Epithelial cell of esophagus (primary cell): ENCODE measurements at places on chromosomes 11 and 22.

- no peak for DNase-seq
Observed at GRCh38 chr11:133659538-133660201, 127.4 kb upstream of the OPCML start.

GRCh38 chr22:50341977-50342650, 1.0 kb upstream of the PPP6R2 start:
- peak; percentile 84 for DNase-seq

DNA sequence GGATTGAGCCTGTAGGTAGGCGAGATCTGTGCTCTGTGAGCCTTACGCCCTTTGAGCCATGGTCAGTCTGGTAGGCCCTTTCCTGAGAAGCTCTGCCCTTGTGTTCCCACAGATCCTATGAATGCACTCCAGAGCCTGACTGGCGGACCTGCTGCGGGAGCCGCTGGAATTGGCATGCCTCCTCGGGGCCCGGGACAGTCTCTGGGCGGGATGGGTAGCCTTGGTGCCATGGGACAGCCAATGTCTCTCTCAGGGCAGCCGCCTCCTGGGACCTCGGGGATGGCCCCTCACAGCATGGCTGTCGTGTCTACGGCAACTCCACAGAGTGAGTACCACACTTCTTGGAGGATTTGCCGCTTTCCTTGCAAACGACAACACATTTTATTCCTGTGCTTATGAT, 47.4 kb downstream of the MED15 start:
- DNase-seq, result no peak

GRCh38 chr11:77207618-77208313, 79.7 kb downstream of the MYO7A start:
- DNase-seq, result no peak

DNA sequence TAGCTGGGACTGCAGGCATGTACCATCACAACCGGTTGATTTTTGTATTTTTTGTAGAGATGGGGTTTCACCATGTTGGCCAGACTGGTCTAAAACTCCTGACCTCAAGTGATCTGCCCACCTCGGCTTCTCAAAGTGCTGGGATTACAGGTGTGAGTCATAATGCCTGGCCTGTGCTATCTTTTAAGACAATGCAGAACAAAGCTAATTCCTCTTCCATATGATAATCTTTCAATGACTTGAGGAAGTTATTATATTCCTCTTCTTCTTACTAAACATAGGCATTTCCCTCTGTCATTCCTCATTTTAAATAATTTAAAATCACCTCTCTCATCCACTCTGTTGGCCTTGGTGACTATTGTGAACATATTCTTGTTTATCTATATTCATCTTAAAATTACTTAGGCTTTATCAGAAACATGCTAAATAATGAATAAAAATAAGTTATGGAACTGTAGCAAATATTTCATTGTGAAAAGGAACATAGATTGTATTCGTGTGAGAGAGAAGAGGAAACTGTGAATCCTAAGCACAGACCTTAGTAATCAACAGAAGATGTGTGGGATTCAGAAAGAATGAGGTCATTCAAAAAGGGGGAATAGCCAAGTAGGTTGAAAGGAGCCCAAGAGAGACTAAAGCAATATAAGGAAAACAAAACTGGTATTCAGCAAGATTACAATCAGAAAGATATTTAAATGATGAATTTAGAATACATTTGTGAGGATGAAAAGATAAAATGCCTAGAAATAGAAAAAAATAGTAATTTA, 269.4 kb downstream of the TTC28 start:
- no peak for DNase-seq

GRCh38 chr11:58609723-58610122, 12.7 kb upstream of the CNTF start:
- DNase-seq, result no peak

DNA sequence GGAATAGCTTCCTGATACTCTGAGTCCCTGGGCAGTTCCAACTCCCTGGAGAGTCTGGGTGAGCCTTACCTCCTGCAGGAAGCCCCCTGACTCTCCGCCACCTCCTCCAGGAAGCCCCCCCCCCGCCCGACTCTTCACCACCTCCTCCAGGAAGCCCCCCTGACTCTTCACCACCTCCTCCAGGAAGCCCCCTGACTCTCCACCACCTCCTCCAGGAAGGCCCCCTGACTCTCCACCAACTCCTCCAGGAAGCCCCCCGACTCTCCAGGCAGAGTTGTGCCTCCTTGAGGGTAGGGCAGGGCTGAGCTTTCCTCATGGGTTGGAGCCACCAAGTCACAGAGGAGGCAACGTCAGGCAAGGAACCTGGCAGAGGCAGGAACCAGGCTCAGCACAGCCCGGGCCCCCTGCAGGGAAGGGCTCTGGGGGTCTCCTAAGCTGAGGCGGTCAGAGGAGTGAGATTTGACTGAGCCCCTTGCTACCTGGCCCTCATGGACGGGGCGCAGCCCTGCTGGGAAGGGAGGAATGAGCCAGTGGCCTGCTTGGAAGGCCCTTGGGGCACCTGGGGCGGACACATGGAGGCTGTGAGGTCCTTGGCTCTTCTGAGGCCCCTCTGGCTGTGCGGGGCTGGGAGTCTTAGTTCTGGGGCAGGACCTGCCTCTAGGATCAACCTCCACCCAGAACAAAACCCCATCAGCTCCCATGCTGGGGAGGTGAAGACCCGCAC, 18.1 kb downstream of the MRGPRG start:
- no peak for DNase-seq

GRCh38 chr11:35111161-35112055, 27.6 kb upstream of the CD44 start:
- DNase-seq, result peak; percentile 94

- peak; percentile 39 for DNase-seq
Observed at GRCh38 chr11:4560467-4560866, 15.5 kb downstream of the OR52M1 start.

DNA sequence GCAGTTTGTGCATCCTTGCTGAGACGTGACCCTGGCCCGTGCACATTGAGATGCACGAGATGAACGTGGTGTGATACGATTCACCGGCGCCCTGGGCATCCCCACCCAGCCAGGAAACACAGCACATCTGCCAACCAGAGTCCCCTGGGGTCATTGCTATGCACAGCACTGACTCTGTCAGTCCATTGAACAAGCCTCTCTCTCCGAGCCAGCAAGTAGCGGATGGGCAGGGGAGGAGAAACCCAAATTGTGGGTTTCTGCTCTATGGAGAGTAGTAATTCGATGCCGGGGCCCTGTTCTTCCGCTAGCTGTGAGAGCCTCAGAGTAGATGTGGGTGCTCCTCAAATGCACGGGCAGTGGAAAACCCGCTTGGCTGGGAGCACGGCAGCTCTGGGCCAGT, 85.1 kb downstream of the ARHGAP8 start:
- DNase-seq, result no peak

DNA sequence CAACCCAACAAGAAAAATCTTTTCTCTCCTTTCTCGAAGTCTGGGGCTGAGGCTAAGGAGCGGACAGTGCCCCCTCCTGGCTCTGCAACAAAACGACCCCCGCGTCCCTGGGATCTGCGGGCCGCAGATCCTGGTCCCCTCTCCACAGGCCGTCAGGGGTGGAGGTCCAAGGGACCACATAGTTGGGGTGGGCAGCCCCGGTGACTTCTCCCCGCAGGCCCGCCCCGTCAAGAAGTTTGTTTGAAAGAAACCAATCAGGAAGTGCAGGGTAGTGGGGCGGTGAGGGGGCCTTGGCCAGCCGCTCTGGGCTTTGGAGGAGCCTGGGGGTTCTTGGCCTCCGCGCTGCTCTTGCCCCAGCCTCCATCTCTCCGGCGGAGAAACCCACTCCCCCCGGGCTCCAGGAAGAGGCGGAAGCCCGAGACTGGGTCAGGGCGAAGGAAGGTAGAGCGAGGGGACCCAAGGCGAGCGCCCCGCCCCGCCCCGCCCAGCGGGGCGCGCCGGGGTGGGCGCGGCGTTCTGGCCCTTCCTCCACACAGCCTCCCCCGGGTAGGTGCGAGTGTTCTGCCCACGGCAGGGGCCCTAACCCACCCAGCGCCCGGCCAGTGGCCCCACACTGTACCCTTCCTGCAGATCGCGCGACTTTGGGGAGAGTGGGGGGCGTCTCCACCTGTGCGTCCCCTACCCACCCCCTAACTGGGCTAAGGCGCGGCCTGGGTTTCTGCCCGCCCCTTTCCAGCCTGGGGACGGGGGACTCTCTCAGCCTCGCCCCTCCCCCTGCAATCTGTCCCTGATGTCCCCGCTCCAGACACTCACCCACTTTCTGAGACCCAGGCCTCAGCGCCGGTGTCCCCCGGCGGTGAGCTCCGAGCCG, 1.3 kb downstream of the TP53I11 start:
- DNase-seq, result no peak

DNA sequence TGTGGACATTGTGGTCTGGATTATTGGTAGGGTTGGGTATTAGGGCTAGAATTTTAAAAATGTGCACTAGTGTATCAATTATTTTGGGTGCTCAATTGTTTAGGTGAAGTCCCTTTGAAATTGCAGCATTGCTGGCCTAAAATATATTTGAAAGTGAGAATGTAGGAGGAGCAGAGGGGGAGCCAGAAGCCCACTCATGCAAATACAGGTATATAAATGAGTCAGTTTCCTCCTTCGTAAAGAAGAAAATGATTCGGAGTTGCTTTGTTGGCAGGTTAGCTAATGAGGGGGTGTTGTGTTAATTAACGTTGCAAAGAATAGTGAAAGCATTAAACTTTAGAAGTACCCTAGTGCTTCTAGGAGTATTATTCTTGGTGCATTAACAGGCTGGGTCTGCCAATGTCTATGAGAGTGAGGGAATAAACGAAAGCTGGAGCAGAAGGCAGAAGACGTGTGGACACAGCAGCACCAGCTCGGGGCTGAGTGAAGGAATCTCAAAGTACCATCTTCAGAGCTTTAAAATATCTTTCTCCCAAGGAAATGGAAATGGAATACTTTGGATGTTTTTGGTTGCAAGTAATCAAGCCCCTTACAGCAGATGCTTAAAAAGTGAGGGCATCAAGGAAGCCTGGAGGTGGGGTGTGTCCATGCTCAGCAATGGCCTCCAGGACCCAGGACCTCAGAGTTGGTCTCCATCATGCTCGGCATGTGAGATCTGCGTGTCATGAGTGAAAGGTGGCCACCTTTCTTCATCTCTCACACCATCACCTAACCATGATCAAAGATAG, 522.9 kb downstream of the NTM start:
- DNase-seq, result no peak

DNA sequence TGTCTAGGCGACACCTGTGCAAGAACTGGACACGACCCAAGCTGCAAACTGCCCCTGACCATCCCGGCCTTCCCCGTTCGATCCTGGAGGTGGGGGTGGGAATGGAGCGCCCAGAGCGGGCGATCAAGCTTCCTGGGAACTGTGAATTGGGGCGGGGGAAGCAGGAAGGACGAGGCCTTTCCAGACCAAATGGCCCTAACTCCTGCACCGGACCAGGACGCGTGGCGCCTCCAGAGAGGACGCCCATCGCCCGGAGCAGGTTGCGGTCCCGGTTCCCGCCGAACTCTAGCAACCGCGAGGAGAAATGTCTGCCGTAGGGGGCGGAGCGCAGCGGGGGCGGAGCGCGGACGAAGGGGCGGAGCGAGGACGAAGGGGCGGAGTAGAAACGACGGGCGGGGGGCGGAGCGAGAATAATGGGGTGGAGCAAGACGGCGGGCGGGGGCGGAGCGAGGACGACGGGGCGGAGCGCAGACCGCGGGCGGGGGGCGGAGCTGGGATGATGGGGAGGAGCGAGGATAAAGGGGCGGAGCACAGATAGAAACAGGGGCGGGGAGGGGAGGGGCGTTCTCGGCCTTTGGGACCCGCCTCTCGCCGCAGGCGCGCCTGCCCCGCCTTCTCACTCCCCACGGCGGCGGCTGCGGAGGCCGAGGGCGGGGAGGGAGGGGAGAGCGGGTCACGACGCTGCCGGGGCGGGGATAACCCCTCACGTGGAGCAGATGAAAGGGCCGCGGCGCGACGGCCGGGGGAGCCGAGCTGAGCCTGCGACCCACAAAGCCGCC, at the start of gene ZNRF3:
ZNRF3 (plus strand) TSS at position 695 of the 779 bp plus-strand sequence. CDS start 195 bp downstream, outside the sequence.
- peak; percentile 94 for DNase-seq

DNA sequence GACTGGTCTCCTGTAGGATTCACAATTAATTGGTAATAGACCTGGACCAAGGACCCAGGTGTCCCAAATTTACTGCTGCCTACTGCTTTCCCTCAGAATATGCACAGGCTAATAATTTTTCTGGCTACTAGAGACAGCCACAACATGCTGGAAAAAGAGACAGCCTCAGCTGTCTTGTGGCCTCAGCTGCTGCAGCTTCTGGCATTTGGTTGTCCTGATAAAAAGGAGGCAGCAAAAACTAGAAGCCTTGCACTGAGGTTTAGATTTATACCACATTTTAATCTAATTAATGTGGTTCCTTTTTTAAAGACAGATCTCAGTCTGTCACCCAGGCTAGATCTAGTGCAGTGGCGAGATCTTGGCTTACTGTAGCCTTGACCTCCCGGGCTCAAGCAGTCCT, 89.8 kb downstream of the BTBD10 start:
- no peak for DNase-seq
